ENCODE measurements at places on chromosomes 2 and 18.

GRCh38 chr18:22607284-22607635, 189.5 kb upstream of the CTAGE1 start:
- DNase-seq, result no peak

- no peak for DNase-seq
Measured at GRCh38 chr2:8656160-8656641, 25.7 kb upstream of the ID2 start.

- DNase-seq, result no peak
Measured at GRCh38 chr2:233145726-233146125, 85.6 kb downstream of the INPP5D start.

DNA sequence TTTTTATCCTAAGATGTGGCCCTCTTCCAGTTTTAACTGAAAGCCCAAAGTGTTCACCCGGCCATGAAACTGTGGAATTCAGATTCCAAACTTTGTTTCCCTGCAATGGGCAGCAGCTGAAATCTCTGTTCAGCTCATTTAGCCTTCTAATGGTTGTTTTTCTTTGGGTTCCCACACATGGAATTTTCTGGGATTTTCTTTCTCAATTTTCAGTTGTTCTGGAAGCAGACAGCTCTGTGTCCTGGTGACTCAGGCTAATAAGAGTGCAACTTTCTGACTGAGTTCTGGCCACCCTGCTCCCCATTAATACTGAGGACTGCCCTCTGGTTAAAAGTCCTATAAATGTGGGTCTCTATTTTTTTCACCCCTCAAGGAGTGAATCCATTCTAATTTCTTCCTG, 78.5 kb downstream of the PMS1 start:
- DNase-seq, result no peak

- no peak for DNase-seq
Measured at GRCh38 chr2:71458413-71459083, 5.2 kb downstream of the DYSF start.

GRCh38 chr2:2703172-2703571, 372.1 kb upstream of the MYT1L start:
- DNase-seq, result no peak

DNA sequence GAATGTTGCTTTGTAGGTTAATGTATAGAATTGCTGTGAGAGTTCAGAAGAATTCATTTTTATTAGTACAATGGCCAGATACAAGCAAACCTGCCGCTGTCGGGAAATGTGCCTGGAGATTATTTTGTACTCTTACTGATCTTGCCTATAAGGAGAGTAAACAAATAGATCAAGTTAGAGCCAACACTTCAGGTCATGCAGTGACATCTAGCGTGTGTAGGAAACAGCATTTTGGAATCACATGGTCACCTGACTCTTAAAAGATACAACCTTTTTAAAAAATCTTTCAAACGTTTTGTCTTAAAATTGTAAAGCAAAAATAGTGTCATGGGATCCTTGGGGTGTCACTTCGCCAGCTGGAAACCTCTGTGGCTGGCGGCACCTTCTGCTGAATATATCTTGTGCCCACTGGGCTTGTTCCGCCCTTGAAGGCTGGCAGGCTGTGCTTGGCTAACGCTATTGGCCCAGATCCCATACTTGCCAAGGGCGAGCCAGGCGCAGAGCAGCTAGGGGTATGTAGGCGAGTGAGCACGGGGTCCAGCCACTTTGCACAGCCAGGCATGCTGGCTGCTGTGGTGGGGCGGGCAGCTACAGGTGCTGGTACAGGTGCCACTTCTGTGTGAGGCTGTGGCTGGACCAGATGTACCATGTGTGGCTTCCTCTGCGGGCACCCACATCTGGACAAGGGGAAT, 19.5 kb upstream of the RPRM start:
- no peak for DNase-seq

- DNase-seq, result peak; percentile 7
Measured at GRCh38 chr2:32553829-32554432, 73.9 kb upstream of the TTC27 start.

DNA sequence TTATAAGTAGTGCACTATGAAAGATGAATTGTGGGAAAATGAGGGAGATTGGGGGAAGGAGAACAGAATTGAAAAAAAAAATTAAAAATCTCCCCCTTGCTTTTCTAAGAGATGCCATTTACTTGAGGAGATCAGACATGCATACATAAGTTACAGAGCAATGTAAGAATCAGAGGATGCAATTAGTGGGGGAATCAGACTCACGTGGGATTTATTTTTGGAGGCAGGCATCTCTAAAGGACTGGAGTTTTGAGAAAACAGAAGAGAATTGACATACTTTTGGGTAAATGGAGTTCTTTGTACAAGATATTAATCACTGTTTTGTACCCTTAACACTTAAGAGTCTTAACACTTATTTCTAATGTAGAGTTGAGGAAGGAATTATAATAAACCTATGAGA, 52.7 kb downstream of the MTX2 start:
- DNase-seq, result no peak

DNA sequence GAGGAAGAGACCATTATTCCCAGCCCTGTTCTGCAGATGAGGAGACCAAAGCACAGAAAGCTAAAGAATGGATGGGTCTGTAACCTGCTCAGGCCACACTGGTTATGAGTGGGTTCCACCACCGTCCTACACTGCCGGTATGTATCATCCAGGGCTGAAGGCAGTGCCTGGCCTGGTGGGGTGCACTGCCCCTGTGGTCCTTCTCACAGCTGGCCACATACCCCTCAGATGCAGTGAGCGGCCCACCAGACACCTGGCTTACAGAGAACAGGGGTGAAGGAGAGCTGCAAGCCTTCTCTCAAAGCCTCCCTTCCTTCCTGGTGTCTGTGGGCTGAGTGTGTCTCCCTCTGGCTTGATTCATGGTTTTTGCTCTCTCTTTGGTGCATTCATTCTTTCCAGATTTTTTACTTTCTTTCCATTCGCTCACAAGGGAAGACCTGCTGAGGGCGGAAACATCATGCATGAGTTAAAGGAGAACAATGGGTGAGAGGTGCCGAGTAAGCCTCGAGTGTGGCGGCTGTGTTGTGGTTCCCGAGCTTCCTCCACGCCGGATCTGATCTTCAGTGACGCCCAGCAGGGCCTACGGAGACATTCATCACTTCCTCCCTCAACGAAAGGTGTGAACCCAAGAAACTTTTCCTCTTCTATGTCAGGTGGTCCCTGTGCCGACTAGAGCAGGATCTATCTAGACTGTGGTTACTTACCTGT, 62.1 kb upstream of the REL start:
- no peak for DNase-seq

GRCh38 chr2:17791121-17791816, 25.0 kb upstream of the MSGN1 start:
- peak; percentile 89 for DNase-seq

DNA sequence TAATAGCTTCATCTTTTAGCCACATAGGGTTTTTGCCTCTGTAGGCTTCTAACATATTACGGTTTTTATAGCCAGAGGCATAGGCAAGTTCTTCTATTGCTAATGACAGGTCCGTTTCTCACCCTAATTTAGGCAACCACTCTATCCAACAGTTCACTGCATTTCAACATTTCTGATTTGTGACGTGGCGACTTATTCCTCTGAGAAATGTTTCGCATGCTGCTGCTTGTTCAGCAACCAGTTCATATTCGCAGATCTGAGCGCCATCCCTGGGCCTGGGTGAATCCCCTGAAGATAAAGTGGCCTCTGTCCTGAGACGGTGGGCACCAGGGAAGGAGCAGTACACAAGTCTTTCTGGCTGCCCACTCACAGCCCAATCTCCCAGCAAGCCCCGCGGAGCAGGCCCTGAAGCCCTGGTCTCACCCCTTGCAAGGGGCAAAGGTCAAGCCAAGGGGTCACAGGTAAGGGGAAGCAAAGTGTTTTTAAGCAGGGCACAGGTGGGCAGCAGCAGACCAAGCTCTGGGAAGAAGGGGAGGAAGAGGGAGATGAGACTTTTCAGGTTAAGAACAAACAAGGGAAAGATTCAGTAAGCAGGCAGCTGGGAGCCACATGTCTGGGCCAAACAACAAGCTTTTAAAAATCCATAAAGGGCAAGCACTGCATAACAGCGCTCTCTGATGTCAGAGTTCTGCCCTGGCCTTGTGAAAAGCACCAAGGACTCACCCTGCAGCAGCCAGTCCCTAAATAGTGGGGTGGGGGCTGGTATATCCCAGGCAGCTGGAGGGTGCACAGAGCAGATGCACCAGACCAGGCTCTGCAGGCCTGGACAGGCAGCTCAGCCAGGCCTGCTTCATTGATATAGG, 10.8 kb upstream of the COX7A2L start:
- DNase-seq, result no peak

DNA sequence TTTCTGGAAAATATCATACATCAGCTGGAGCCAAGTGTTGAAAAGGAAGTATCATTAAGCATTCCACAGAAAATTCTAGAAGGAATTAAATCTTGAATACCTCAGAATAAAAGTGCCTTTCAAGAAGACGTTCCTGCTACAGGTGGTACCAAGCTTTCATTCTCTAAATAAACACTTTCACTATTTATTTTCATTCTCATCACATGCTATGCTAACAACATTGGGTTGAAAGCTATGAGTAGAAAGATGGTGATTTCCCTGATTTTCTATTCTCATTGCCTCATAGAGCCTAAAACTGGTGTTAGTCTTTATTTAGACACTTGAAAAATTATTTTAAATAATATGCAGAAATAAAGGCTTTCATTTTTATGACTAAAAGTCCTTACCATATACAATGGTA, 324.7 kb downstream of the LRP1B start:
- DNase-seq, result no peak

GRCh38 chr2:123073371-123073770, 951.7 kb upstream of the CNTNAP5 start:
- no peak for DNase-seq

DNA sequence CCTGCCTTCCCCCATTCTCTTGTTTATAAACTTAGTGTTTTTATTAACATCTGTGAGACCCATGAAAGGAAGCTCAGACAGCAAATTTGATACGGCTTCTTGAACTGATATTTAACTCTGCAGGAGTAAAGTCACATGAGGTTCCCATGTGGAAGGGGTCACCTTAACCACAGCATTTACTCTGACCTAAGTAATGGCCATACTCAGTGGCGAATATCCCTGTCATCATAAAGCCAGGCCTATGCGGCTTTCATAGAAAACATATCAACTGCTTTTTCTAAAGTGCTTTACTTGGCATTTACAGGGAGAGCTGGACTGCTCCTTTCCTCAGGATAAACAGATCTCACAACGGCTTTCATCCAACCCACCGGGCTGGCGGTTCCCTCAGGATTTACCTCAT, 9.0 kb downstream of the REG1A start:
- DNase-seq, result no peak

- peak; percentile 64 for DNase-seq
Measured at GRCh38 chr2:64114063-64114911, 29.9 kb downstream of the PELI1 start.

DNA sequence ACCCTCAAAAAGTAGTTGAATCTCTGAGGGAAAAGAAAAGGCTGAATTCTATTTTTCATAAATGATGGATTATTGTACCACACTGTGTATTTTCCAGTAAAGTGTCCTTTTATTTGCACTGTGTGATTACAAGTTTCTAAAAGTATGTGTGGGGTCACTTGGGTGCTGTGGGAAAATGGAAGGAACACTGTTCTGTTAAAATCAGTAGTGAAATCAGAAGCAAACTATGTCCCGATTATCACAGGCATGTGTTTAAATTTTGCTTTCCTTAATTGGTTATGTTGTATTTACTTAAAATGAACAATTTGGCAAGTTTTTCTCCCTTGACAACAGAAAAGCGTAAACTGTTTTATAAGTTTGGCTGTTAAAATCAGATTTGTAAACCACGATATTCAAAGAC, 353.1 kb downstream of the ARHGAP15 start:
- no peak for DNase-seq
